M059J (cell line): ENCODE measurements at places on chromosomes 2 and 18. TPM values are rescaled to one million over a fixed set of nuclear protein-coding genes. Genes with fewer than 3 reads are reported as not detected.

VWA3B gene
- total RNA-seq, result not detected in 2 replicates

MGAT4A gene
- not detected in 2 replicates for total RNA-seq

CFC1B gene
- not detected in 2 replicates for total RNA-seq

NUP35 gene
- 27.7 and 29.5 TPM in 2 replicates for total RNA-seq
